ENCODE measurements at places on chromosomes 2 and 18.

DNA sequence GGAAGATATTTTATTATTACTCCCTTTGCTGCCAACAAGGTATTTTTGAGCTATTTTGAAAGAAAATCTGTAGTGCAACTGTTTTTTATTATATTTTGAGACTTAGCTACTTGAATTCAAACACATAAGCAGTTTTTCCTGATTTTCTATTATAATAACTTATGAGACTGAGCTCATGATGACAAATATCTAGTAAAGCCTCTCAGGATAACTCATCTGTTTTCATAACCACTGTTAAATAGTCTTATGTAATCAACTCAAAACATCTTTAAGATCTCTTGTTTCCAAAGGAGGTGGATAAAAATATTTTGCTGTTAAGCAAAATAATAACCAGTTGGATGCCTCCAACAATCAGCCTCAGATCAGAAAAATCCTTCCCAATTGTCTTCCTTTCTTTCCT lies 21.9 kb upstream of the PPP1CB start:
- no peak for DNase-seq

DNA sequence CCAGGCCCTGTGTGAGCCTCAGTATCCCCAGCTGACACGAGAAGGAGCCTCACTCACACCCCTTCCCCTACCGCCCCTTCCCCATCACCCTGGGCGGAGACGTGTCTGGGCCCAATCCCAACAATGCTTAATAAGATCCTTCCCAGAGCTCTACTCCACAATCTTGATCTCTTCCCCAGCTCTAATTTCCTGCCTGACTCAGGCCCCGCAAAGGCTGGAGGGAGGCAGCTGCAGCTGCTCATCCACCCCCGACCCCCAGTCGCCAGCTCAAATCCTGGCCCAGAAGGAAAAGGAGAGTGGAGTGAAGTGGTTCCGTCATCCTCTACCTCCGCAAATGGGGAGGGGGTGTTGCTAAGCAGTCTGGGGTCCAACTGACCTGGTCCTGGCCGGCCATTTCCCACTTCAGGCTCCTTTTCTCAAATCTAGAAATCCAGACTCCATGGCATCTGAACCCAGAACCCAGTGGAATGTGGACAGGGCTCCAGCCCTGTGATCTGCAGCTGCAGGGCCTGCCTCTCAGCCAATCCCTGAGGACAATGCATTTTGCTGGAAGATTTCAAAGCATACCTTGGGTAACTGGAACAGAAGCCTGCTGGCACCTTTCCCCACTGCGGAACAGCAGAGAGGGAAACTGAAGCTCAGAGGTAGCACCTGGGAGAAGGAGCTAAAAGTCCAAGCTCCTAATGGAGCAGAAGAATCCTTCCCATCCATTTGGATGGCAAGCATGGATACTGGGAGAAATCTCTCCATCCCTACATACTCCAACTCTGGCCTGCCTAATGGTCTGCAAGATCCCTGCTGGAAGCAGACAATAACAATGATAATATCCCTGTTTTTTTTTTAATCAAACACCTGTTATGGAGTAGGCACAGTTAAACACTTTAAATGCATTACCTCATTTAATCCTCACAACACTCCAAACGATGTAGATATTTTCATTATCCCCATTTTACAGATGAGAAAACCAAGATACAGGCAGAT lies 5.6 kb upstream of the TNS1 start:
- no peak for DNase-seq

DNA sequence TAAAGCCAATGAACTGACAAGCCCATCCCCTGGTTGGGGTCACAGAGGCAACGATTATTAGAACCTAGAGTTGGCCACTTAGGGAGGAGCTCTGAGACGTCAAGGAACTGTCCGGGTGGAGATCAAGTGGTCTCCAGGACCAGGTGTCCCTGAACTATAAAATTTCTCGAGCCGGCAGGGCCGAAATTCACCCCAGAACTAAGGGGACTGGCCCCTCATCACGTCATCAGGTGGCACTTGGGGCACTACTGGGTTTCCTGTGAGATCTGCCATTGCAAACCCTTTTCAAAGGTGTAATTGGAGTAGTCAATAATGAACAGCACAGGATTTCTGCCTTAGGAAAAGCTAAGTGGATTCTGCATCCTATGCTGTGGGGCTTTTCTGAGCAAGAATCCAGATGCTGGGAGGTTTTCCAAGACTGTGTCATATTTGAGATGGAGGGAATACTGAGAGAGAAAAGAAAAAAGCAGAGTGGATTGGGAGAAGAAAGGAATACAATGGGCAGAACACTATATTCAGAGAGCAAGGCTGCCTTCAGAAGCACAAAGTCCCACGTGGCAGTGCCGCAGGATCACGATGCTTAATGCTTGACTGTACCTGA lies 113.6 kb downstream of the ALPK2 start:
- no peak for DNase-seq

GRCh38 chr2:198129609-198130008 lies 325.2 kb downstream of the PLCL1 start:
- DNase-seq = no peak

DNA sequence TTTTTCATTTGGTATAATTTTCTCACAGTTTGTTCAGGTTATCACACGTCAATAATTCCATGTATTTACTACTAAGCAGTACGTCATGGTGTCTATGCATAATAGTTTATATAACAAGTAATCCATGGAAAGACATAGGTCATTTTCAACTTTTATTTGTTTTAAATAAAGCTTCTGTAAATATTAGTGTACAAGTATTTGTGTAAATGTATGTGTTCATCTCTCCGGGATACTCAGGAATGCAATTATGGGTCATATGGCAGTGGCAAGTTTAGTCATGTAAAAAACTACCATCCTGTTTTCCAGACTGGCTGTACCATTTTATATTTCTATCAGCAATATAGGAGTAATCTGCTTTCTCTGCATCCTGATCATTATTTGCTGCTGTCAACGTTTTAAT lies 231.1 kb upstream of the ZNF804A start:
- no peak for DNase-seq
